ENCODE measurements at places on chromosomes 7 and 10.

DNA sequence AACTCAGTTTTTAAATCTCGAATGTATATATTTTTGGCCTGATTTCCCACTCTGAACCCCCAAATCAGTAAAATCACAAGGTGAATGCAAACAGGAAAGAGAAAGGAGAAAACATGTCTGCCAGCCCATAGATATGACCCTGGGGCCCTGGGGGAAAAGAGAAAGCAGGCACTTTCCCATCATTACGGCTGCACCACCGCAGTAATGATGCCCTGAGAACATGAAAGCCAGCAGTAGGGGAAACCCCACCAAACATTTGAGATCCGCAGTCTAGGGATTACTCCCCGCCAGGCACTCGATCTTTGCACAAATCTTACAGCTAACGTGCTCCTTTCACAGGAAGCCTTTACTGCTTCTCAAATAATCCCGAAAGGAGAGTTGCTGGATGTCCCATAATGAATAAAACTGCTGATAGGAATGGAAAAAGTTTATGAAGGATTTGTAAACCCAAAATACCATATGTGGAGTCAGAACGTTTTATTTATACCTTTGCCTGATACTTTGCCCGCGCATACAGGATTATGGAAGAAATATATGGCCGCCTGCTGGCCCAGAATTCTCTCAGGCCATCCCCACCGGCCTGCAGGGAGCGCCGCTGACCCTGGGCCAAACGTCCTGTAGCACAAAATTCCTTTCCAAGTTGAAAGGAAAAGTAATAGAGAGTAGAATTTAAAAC, 180.0 kb upstream of the INHBA start:
- DNase-seq = no peak

- no peak for DNase-seq
Measured at GRCh38 chr10:86658261-86658741, 4.0 kb downstream of the OPN4 start.

DNA sequence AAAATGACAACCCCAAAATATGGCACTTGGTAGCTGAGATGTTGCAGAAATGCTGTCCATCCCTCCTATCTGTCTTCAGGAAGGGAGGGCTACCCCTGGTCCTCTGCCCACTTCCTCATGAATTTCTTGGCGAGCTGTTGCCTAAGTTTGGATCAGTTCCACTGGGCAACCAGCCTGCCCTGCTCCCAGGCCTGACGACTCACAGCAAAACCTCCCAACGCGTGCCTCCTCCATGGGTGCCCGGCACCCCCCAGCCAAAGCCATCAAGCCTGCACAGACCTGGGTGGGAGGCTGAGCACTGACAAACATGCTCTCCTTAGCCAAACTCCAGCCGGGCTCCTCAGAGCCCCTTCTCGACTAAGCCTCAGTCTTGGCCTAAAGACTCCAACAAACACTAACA, 8.9 kb downstream of the VSTM4 start:
- no peak for DNase-seq

GRCh38 chr10:97329766-97330165, 4.8 kb downstream of the FRAT2 start:
- DNase-seq = no peak

- peak; percentile 49 for DNase-seq
Measured at GRCh38 chr10:104333032-104333727, 5.1 kb downstream of the ITPRIP start.

- no peak for DNase-seq
Measured at GRCh38 chr7:134724606-134725005, 54.8 kb upstream of the CALD1 start.

- no peak for DNase-seq
Measured at GRCh38 chr7:23419160-23419559, 51.1 kb downstream of the IGF2BP3 start.

- no peak for DNase-seq
Measured at GRCh38 chr7:22468609-22469008, 31.4 kb downstream of the STEAP1B start.

DNA sequence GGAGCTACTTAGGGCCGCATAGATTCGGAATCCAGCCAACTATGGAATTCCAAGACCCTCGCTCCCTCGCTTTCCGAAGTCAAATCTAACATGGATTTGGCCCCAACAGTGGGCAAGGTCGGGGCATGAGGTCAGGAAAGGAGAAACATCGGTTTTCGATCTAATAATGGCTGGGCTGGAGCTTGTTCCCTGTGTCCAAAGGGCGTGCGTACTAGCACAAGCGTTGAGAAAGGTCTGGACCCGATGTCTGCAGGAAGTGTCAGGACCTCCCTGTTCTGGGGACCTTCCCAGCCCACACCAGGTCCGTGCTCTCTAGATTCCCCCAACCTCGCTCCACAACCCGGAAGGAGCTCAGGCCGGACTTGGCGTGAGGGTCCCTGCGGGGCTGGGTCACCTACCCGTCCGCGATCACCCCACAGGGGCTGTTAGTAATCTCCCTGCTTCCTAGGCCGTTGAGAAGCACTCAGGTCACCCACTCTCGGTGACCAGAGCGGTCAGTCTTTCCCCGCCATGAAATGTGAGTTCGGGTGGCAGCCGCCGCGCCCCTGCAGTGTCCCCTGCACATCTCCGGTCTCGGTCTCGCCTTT, 4.8 kb downstream of the FEZF1 start:
- no peak for DNase-seq

GRCh38 chr10:100100651-100101184, 19.0 kb upstream of the CPN1 start:
- no peak for DNase-seq

DNA sequence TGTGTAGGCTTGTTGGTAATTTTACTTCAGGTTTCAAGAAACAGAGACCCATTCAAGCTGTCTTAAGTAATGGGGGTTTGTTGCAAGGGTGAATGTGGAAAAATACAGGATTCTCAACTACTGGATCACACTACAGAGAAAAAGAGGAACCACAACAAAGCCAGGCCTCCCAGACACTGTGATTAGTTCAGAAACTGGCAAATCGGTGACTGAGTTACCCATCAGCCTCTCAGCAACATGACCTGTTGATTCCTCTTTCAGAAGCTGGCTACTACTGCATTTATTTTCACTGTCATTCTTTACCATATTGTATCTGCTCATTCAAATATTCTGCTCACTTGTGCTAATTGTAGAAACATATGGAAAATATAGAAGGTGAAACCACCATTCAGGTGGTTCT, 16.0 kb downstream of the CCDC71L start:
- no peak for DNase-seq

GRCh38 chr10:106631016-106631702, 533.3 kb downstream of the SORCS1 start:
- no peak for DNase-seq

DNA sequence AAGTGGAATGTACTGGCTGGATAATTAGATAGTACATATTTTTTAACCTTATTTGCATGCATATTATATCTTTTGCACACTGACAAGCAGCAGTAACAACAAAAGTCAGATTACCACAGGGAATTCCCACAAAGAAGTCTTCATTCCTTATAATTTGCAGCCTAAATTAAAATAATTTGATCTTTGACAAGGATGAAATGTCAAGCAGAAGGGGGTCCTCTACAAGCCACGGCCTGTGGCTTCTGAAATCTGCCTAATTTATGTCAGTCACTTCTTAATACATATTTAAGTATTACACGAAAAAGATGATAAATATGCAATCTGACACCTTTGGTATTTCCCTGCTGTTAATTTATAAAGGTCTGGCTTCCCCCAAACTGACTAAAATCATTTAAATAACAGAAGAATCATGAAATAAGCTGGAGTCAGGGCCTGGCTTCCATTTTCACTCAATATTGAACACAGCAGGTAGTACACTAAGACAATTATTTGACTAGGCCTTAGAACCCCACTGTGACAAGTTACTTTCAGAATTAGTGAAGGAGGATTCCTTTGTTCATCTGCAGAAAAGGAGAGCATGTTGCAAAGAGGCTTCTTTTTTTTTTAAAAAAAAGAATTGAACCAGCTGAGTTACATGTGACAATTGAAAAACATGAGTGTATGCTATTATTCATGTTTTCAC, 351.1 kb upstream of the ETV1 start:
- no peak for DNase-seq

DNA sequence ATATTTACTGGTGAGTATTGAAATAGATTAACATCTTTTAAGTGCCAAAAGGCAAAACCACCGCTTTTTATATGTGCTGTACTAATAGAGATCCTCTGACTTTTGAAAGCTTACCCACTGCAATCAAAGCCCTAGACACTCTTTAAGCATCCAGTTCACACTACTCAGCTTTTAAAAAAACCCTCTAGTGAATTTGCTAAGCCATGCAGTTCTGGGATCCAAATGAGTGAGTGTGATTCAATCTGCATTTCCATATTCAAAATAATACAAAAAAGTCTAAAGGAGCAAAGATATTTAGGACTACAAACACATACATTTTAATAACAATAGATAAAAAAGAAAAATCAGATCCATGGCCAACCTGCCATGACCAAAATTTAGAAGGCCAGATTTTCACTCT, 288.2 kb downstream of the MAGI2 start:
- no peak for DNase-seq

DNA sequence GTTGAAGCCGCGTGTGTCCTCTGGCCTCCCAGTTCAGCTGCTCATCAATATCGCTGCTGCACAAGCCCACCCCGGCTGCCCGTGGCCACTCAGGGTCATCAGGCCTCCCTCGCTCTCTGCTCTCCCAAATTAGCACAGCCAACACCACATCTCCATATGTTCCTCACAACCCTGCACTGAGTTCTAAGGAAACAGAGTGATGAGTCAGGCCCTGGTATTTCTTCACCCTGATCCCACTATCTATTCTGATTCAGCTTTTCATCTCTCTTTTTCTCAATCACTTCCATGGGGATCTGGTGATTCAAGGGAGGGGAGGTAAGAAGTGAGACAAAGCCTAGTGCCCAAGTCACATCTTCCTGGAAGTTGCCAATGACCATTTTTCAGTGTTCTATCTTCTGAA, 23.8 kb downstream of the CYTH3 start:
- DNase-seq = no peak

- DNase-seq = no peak
Measured at GRCh38 chr10:92082583-92083280, 159.2 kb downstream of the BTAF1 start.

DNA sequence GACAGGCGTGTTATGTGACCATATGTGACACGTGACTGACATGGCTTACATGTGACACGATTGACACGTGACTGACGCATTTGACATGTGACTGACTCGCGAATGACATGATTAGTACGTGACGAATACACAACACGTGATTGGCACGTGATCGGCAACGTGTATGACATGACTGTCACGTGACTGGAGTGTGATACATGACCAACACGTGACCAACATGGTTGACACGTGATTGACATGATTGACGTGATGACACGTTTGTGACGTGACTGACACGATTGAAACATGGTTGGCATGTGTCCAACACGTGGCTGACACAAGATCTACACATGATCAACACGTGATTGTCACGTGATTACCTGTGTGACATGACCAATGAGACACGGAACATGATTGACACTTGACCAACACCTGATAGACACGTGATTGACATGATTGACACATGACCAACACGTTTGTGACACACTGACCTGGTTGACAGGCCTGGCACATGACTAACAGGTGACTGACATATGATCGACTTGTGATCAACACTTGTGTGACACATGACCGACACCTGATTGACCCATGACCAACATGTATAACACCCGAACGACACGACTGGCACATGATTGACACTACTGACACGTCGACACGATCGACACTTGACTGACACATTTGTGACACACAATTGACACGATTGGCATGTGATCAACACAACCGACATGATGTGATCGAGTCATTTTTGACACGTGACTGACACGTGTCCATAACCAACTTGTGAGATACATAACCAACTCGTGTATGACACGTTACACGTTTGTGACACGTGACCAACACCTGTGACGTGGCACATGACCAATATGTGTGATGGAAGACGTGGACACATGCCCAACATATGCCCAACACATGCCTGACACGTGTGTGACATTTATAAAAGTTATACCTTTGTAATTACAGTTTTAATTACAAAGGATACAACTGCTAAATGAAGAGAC, 21.1 kb downstream of the CRPPA start:
- no peak for DNase-seq
